ENCODE measurements at places on chromosomes 16 and 17.

GRCh38 chr16:80717611-80718010 is 86.8 kb downstream of the CDYL2 start:
- DNase-seq = no peak

DNA sequence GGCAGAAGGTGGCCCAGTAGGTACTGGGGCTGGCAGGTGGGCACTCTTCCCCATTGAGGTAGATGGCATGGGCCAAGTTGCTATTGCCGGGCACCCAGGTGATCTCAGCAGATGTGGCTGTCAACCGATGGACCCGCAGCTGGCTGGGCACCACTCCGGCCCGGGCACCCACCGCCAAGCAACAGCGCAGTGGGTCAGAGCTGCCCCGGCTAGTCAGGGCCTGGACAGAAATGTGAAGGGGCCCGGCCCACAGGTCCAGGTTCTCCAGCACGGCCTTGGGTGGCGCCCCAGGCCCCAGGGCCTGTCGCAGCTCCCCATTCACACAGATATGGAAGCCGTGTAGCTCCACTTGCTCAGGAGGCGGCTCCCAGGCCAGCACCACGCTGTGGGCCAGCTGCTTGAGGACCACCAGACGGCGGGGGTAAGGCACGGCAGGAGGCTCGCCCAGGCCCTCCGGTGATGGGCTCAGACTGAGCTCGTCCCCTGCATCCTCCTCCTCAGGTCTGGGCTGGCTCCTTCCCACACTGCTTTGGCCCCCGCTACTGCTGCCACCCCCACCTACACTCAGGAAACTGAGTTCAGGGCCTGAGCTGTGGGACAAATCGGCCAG is 16.5 kb downstream of the TSPOAP1 start:
- DNase-seq = no peak

DNA sequence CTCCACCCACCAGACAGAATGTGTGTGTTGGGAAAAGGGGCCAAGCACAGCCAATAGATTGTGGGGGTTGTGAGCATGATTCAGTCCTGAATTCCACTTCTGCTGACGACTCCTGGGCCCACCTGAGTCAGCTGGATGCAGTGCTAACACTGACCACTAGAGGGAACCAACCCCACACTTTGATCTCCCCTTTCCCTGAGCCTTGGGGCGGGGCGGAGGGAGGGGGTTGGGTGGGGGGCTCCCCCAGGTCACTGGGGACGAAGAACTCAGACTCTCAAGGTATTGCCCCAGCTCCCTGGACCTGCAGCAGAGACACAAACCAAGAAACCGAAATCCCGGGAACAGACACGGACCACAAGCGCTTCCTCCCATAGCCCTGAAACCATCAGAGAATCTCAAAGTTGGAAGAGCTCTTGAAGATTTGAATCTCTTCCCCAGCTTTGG is 621 bp upstream of the CSHL1 start:
- DNase-seq = peak; percentile 33

DNA sequence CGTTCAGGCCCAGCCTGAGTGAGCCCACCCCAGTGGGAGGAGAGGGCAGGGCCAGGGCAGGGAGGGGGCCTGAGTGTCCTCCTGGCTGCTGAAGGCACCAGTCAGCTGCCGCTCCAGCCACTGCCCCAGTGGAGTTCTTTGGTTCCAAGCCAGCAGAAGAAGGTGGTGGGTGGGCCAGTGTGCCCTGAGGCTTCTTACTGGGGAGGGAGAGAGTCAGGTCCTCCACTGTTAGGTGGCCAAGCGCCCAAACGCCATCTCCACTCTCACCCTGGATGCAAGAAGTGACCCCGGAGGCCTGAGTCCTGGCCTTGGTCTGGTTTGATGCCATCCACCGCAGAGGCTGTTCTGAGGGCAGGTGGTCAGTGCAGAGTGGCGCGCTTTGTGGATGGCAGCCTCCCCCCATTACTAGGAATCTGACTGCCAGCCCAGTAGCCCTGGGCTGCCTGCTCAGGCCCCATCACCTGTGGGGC is 2.2 kb downstream of the RNF213 start:
- no peak for DNase-seq

GRCh38 chr16:66895999-66896398 is 15.7 kb downstream of the PDP2 start:
- DNase-seq = no peak

DNA sequence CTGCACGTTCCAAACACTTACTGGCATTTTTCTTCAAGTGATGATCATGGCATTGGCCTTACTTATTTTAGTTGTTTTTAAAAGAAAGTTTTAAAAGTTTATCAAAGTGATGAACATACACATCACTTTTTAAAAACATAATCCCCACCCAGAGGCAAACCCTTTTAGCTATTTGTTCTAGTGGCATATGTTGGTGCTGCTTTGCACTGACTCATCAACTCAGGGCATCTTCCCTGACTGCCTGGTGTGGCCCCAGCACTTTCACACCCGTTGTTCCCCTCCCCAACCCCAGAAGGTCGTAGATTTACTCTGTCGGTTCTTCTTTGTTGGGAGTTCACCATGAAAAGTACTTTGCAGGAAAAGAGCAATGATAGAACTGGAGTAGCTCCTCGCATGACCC is 161.3 kb downstream of the RPTOR start:
- no peak for DNase-seq

GRCh38 chr17:55730380-55730779 is 7.7 kb upstream of the TMEM100 start:
- DNase-seq = no peak

DNA sequence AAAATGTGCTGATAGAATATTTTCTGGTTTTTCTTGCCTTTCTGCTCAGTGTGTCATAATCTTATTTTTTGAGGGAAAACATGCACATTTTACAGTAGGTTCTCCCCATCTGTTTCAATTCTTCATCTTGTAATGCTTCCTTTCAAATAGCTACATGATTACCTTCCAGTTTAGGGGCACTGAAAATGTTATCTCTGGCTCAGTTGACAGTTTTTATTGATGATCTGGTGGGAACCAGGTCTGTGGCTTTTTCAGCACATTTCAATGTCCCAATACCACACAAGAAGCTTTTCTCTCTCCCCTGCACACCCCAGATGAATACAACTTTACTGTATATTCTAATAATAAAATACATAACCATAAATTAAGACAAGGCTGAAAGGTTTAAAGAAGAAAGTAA is 36.5 kb downstream of the FTO start:
- no peak for DNase-seq

DNA sequence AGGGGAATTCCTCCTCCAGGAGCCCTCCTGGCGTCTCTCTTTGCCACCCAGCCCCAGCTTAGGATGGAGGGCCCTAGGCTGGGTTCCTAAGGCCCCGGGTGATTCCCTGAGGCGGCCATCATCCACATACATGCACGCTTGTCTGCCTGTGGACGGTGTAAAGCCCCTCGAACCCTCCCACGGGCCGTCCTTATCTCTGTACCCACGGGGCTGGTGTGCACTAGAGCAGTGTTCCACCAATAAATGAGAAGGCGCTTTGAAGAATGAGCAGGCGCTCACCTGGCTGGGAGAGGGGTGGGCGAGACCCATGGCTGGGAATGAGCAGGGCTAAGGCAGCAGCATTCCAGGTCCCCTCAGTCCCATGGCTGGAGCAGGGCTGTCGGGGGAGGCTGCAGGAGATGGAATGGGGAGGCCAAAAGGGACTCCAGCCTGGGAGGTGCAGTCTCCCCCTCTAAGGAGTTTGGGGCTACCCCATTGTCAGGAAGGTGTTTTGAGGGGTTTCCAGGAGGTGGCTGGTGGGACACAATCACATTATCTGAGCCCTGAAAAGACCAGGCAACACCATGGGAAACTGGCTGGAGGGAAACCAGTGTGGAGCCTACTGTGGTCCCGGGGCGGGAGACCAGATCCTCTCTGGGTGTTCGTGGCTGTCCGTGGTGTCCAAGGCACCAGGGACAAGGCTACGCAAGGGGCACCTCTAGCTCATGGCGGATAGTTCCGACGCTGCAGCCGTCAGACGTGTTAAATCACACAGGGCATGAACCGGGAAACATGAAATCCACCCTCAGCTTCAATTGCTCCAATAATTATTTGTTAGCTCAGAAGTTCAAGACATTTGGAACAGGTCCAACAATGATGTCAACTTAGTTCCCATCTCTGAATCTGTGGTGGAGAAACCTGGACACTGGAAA is 87.5 kb upstream of the DNAH17 start:
- no peak for DNase-seq
